T-helper 2 cell (primary cell): ENCODE measurements at places on chromosomes 5 and 9.

DNA sequence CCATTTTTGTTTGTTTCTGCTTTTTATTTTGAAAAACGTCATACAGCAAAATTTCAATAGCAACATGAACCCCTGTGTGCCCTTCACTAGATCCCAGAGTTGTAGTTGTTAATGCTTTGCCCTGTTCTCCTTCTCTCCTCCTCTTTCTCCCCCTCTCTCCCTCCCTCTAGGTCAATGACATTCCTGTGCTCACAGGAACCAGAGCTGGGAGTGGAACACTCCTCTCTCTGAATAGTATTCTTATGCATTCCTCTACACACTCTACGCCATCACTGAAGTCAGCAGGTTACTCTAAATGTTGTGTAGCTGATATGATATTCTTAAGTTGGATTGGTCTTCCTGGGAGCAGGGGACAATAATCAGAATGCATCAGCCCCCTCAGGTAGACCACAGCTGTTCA is 243.4 kb downstream of the SYK start:
- no peak for DNase-seq

GRCh38 chr5:96933764-96934707 is 1.8 kb upstream of the LNPEP start:
- DNase-seq: no peak

GRCh38 chr5:60814498-60814897 is 29.6 kb downstream of the ELOVL7 start:
- no peak for DNase-seq

DNA sequence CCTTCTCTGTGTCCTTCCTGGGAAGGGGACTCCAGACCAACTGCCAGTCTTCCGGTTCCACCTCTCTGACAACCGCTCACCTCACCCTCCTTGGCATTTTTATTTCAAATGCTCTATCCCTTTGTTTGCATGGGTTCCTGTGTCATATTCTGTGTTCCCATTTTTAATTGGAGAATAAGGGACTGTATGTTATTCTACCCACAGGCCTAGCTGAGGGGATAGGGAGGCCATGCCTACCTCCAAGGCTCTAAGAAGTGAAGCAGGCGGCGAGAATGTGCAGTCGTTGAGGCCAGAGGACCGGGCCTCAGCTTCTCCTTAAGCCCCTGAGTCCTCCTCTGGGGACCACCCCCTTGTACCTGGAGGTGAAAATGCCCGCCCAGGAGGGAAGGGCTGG is 936 bp upstream of the WDR5 start:
- no peak for DNase-seq

GRCh38 chr9:77442436-77442835 is 205.7 kb downstream of the GNA14 start:
- no peak for DNase-seq

DNA sequence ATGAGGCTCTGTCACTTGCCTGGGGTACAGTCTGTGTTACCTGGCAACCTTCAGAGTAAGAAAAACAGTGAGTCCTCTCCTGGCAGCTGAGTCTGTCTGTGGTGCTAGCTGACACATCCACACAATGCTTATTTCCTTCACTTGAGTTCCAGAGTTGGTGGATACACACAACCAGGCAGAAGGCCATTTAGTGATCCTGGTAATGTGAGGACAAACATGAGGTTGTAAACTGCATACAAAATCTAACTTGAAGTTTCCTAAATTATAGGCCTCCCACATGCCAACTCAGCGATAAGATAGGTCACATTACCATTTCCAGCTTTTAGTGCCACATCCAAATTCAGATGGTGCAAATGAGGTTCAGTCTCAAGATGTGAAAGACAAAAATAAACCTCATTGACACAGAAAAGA is 125.5 kb downstream of the DCP2 start:
- DNase-seq: no peak

GRCh38 chr9:91541734-91542133 is 118.1 kb upstream of the NFIL3 start:
- no peak for DNase-seq

DNA sequence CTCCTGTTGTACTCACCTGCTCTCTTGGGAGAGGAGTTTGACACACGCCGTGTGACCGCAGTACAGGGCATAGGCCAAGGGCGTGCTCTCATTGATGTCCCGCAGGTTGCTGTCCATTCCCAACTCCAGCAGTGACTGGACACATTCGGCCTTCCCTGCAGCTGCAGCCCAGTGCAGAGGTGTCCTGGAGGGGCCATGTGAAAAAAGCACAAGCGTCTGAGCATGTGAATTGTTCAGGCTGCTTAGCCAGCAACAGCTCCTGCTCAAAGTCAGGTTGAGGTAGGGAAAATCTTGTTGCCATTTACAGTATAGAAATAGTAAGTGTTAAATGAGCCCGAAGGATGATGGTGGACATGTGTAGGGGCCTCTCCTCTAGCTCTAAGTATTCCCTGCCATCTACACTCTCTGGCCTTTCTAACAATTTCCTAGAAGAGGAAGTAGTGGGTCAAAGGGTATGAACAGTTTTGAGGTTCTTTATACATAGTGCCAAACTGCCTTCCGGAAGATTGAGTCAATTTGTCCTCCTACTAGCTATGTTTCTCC is 116.5 kb downstream of the ANKRD55 start:
- no peak for DNase-seq

DNA sequence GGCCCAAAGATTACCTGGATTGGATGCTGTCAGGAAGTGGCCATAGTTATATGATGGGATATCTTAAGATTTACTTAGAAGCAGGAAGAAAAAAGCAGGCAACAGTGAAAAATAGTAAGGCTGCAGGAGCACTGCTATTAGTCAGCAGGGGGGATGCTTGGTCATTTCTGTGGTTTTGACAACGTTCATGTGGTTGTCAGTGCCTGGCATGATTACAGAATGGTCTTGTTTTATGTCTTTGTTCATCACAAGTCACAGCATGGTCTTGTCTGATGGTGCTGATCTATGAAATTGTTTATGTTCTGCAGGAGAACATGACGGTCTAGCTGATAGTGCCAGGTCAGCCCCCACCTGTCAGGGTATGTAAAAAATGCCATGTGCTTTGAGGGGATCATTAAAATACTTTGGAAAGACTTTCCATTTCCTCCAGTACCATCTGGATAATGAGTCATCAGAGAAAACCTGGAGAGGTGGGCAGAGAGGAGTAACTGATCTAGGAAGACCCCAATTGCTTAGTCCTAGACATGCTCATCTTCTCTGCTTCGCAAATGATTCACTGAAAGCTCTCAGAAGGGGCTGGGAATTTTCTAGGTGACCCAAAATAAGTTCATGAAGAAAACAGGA is 48.5 kb downstream of the PLGRKT start:
- no peak for DNase-seq

- no peak for DNase-seq
Measured at GRCh38 chr9:129454467-129455067, 166.3 kb downstream of the C9orf50 start.

GRCh38 chr5:74384851-74385250 is 255.7 kb downstream of the ENC1 start:
- DNase-seq: no peak

- no peak for DNase-seq
Measured at GRCh38 chr9:68912561-68912960, 101.4 kb downstream of the PRKACG start.

DNA sequence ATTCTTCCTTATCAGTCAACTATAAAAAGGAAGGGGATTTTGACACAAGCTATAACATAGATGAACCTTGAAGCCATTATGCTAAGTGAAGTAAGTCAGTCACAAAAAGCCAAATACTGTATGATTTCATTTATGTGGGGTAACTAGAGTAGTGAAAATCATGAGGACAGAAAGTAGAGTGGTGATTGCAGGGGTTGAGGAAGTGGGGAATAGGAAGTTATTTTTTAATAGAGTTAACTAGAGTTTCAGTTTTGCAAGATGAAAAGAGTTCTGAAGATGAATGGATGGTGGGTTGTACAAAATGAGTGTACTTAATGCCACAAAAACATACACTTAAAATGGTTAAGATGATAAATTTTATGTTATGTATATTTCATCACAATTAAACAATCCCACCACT is 65.4 kb upstream of the FAM174A start:
- no peak for DNase-seq

- no peak for DNase-seq
Measured at GRCh38 chr9:133842174-133842573, 104.0 kb upstream of the SARDH start.

- DNase-seq: no peak
Measured at GRCh38 chr5:18152671-18153070, 518.4 kb downstream of the TAF11L14 start.

DNA sequence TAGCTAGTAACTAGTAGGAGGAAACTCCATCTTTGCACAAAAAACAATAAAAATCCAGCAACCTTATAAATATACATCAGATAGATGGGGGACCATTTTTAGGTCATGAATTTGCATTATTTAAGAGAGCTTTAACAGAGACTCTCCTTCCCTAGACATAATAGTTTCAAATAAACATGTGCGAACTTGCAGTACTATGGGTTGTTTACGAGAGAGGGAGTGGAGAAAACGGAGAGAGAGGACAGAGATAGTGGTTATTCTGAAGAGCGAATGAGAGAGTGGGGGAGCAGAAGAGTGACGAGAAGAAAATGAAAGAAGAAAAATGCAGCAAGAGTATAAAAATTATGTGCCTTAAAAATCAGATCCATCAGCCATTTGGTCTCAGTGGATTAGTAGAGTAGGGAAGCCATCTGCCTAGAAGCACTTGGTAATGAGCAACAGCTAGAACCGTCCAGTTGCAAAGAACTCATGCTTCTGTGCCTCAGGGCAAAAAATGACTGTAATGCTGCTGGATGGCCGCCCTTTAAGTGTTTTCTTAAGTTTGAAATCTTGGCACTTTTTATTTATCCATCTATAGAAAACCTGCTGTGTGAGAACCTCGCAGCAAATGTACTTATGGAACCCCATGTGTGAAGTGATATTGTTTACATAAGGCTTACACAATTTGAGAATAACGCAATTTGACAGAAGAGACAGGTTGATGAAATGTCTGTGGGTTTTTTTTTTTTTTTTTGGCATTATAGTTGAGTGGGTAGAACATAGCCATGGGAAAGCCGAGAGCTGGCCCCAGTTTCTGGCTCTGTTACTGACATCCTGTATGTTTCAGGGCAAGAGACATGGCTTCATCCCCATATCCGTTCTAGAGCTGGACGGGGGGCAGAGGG is 95.6 kb upstream of the ZNF608 start:
- DNase-seq: no peak

GRCh38 chr9:130833031-130833990 is 1.7 kb upstream of the ABL1 start:
- DNase-seq: no peak

- no peak for DNase-seq
Measured at GRCh38 chr9:81032030-81032572, 657.2 kb downstream of the TLE1 start.

GRCh38 chr5:56783261-56783660 is 32.1 kb upstream of the MAP3K1 start:
- no peak for DNase-seq

DNA sequence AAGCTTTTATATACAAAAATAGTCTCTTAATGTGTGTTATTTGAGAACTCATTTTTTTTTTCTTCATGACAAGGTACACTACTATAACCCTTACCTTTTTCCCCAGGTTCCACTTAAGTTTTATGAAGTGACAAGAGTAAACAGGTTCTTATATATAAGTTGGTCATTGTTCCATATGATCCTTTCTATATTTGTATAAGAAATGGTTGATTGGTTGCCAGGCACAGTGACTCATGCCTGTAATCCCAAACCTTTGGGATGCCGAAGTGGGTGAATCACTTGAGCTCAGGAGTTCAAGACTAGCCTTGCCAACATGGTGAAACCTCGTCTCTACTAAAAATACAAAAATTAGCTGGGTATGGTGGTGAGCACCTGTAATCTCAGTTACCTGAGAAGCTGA is 108.3 kb downstream of the PCSK1 start:
- no peak for DNase-seq

- DNase-seq: no peak
Measured at GRCh38 chr5:72366324-72366976, 46.3 kb downstream of the PTCD2 start.

DNA sequence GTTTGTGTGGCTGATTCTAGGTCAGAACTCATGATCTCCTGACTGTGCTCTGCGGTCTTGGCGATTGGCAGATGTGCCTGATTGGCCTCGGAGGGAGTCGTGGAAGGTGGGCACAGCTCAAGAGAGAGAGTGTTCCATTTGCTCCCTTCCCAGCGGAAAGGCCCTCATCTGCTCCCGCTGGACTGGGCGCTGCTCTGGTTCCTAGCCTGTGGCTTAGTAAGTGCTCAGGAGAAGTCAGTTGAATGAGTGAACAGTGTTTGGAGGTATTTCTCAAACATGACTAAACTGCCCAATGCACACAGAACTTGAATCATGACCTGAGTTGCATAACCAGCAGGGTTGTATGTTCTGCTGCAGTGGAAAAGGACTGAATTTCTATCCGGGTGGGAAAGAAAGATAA is 120.2 kb upstream of the PITX1 start:
- no peak for DNase-seq

DNA sequence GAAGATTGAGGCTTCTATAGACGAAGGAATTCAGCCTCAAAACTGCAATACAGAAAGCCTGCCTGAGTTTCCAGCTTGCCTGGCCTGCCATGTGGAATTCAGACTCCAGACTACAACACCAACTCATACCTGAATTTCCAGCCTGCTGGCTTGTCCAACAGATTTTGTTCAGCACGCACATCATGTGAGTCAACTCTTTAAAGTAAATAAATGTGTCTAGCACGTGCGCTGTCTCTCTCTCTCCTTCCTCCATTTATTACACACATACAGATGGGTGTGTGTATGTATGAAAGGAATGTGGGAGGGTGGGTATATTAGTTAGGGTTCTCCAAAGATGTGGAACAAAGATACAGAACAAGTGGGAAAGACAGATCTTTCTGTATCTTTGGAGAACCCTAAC is 82.4 kb upstream of the TAS2R1 start:
- DNase-seq: no peak

DNA sequence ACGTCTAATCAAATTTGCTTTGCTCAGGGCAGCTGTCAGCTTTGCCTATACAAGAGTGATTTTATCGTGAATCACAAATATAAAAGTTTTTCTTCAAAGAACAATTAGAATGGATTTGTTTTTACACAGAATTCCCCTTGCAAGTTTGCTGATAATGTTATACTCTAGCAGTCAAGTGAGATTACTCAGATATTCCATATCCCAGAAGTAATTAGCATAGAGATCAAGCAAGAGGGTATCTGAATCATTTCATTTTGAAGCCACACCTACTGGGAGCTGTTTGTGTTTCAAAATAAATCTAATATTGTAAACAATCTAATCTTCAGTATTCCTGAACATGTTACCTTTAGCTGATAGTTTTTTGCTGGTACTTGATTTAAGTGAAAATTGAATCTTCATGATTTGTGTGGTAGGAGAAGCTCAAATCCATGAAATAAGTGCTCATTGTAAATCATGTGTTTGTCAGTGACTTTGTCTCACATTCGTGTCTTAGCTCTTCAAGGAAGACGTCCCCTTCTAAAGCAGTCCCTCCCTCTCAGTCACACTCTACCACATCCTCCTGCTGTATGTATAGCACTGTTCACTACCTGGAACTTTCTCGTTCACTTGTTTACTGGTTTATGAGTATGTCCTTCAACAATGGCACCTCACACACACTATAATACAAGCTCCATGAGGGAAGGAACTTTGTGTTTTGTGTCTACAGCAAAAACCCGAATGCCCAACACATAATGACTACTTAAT is 3.3 kb upstream of the TTC39B start:
- DNase-seq: no peak
